ENCODE measurements at places on chromosomes 4 and X.

GRCh38 chrX:76148041-76148665, 24.7 kb upstream of the PBDC1 start:
- no peak for DNase-seq

- DNase-seq: peak; percentile 21
Measured at GRCh38 chr4:147843162-147843561, 111.3 kb downstream of the ARHGAP10 start.

- no peak for DNase-seq
Measured at GRCh38 chr4:41361794-41362526, 105.2 kb downstream of the UCHL1 start.

- no peak for DNase-seq
Measured at GRCh38 chrX:17984415-17984814, 123.3 kb upstream of the RAI2 start.

DNA sequence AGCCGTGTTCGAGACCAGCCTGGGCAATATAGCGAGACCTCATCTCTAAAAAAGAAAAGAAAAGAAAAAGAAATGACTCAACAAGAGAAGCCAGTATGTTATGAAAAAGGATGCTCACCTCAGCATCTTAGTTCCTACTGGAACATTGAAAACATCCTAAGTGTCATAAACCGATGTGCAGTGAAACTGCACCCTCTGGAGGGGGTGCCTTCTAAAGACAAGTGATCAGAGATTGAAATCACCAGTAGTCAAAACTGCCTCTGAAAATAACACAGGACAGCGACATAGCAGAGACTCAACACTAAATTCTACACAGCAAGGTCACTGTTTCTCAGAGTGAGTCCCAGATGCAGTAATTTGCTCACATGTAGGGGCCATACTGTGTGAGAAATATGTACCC, 28.0 kb upstream of the ATP6AP2 start:
- no peak for DNase-seq

GRCh38 chr4:96016634-96017299, 176.9 kb downstream of the PDHA2 start:
- no peak for DNase-seq

GRCh38 chr4:184784628-184785257, 41.0 kb downstream of the ACSL1 start:
- peak; percentile 78 for DNase-seq

- DNase-seq: no peak
Measured at GRCh38 chrX:13216139-13216538, 103.7 kb downstream of the ATXN3L start.

DNA sequence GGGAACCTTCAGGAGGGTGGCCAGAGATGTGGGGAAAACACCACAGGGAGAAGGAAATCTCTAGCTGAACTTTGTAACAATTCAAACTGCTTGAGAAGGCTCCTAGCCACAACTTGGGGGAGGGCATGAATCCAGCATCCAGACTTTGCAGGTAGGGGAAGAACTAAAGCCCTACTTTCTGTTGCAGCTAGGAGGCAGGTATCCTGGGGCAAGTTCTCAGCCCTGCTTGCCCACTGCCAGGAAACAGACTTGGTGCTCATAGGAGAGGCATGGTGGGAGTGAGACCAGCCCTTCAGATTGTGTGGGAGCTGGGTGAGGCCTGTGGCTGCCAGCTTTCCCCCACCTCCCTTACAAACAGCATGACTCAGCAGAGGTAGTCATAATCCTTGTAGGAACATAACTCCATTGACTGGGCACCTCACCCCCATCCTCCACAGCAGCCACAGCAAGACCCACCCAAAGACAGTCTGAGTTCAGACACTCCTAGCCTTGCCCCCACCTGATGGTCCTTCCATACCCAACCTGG, 209.5 kb upstream of the CPEB2 start:
- DNase-seq: no peak

- no peak for DNase-seq
Measured at GRCh38 chr4:38287101-38287851, 327.1 kb downstream of the PTTG2 start.

GRCh38 chr4:112147697-112148096, 2.4 kb downstream of the FAM241A start:
- DNase-seq: no peak

- no peak for DNase-seq
Measured at GRCh38 chrX:46647251-46647650, 73.7 kb downstream of the CHST7 start.

GRCh38 chr4:176340871-176341685, 21.3 kb downstream of the SPCS3 start:
- no peak for DNase-seq

GRCh38 chr4:105279314-105279713, 132.6 kb downstream of the TET2 start:
- DNase-seq: no peak

DNA sequence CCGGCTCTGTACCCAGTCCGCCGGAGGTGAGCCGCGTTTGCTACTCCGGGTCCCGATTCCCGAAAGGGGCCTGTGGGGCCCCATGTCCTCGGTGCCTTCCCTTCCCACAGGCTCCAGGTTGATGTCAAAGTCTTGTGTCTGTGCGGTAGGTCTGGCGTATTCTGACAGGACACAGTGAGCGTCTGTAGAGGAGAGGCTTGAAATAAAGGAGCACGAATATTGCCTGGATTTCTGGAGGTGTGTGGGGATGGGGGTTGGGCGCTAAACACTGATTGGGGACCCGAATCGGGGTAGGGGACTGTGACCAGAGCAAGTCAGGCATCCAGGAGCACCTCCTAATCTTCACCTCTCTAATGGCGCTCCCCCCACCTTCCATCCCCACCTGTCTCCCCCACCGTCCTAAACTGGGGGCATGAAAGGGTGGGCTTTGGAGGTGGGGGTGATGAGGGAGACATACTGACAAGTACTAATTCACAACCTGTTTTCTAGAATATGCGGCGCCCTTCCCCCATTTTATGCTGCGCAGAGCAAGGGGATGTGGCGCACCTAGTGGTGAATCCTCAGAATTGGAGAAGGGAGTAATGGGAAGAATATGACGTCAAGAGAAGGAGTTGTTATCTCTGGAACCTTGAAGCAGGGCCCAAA, 855 bp downstream of the GPRASP2 start:
- DNase-seq: no peak

DNA sequence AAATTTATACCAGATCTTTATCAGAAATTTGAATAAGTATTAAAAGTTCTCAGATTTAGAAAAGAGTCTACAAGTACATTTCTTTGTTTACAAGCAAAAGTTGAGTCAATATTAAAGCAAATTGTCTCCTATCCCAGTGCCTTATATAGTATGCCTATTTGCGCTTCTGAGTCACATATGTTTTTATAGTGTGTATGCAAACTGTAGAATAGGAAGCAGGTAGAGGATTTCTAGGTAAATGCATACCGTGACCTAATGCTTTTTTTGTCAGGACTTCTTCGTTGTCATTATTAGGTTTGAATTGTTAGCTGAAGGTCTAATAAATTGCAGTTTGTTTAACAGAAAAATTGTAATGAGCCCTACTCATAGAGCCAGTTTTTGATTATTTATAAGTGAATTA, 22.2 kb downstream of the CEP44 start:
- DNase-seq: no peak

DNA sequence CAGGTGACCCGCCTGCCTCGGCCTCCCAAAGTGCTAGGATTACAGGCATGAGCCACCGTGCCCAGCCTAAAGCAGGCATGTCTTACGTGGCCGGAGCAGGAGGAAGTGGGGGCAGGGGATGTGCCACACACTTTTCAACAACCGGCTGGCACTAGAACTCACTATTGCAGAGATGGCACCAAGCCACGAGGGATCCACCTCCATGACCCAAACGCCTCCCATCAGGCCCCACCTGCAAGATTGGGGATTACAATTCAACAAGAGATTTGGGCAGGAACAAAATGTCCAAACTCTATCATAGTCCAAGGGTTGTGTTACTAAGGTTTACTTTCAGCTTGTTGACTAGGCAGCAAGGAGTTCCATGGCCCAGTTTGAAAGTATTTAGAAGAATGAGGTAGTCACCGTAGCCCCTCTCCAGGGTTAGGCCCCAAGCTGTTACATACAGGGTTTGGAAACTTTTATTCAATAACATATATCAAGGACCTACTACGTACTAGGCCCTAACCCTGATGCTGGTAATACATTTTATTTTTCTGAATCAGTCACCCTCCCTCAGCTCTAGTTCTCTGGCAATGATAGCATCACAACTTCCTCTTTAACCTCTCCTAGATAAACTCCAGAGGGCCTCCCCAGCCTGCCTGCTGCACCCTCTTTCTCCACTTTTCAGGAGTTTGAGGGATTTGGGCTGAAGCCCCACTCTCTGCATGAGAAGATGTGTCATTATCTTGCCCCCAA, 18.0 kb upstream of the TBC1D14 start:
- no peak for DNase-seq

DNA sequence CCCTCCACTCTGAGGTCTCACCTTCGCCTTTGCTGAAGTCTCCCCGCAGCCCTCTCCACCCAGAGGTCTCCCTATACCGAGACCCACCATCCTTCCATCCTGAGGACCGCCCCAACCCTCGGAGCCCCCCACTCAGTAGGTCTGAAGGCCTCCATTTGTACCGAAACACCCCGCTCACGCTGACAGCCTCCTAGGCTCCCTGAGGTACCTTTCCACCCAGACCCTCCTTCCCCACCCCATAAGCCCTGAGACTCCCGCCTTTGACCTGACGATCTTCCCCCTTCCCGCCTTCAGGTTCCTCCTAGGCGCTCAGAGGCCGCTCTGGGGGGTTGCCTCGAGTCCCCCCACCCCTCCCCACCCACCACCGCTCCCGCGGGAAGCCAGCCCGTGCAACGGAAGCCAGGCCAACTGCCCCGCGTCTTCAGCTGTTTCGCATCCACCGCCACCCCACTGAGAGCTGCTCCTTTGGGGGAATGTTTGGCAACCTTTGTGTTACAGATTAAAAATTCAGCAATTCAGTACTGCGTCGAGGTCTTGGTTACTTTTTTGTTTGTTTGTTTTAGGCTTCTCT, 5.0 kb downstream of the SOD3 start:
- no peak for DNase-seq

DNA sequence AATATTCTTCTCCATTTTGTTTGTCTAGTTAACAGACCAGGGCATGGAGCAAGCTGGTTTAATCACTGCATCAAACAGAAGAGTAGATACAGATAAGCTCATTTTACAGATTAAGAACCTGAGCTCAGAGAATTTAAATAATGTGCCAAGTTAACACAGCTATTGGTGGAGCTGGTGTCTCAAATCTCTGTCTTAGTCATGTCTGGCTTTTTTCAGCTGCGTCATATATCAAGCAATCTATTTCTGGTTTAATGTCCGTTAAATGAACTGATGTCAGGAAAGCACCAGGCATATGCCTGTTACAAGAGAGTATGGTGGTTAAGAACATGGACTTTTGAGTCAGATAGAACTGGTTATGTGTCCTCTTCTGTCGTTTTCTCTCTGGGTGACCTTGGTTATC, 79.8 kb upstream of the ADGRA3 start:
- no peak for DNase-seq

GRCh38 chr4:15370296-15370695, 57.5 kb upstream of the C1QTNF7 start:
- DNase-seq: no peak

DNA sequence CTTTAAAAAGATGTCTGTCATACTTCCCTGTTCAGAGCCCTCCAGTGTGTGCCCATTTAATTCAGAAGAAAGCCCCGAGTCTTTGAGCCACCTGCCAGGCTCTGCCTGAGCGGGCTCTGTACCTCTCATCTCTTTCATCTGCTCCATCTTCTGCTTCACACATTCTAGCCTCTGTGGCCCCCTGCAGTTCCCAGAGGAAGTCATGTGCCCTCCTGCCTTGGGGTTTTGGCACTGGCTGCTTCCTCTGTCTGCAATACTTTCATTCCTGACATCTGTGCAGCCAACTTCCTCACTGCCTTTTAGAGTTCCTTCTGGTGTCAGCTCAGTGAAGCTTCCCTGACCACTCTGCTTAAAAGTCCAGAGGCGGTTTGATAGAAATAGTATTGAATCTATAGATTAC, 6.2 kb upstream of the STK32B start:
- peak; percentile 37 for DNase-seq

- no peak for DNase-seq
Measured at GRCh38 chrX:107715331-107716117, 60.1 kb downstream of the TSC22D3 start.

GRCh38 chrX:34918856-34919255, 23.7 kb upstream of the FAM47B start:
- no peak for DNase-seq

DNA sequence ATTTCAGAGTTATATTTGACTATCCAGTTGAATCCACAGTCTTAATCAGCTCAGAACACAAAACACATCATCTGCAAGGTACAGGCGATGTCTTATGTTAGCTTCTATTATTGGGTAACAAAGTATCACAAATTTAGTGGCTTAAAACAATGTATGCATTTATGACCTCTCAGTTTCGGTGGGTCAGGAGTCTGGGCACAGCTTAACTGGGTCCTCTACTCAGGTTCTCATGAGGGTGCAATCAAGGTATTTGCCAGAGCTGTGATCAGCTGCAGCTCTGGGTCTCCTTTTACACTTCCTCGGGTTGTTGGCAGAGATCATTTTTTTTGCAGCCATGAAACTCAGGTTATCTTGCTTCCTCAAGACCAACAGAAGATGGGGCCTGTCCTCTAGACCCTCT, 498.9 kb downstream of the IDS start:
- DNase-seq: no peak

- DNase-seq: no peak
Measured at GRCh38 chr4:14100349-14100748, 472.8 kb upstream of the BOD1L1 start.

DNA sequence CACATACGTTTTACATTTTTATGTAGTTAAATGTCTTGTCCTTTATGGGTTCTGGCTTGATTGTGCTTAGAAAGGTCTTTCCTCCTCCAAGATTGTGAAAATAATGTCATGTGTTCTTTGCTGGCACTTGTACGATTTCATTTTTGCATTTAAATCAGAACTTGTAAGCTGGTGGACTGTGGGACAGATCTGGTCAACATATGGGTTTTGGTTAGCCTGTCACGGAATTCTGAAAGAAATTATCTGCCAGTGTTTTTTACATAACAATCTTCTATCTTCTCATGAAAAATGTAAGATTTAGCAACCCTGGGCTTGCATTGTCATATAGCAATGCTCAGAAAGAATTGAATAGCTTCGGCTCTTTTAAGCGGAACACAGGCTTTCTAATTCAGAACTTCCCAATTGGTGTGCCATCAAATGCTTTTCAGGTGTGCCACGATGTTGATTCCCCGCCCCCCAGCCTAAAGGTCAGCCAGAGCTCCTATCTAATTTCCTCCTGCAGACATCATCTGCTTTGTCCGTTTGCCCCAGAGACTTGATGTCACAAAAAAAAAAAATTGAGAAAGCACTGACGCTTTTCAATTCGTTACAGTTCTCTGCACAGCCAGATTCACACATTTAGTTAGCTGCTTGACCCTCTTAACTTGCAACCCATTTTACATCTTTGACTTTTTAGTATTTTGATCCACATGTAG, 16.2 kb downstream of the AFF1 start:
- no peak for DNase-seq

- DNase-seq: no peak
Measured at GRCh38 chr4:108965016-108965415, 202.2 kb upstream of the ETNPPL start.

DNA sequence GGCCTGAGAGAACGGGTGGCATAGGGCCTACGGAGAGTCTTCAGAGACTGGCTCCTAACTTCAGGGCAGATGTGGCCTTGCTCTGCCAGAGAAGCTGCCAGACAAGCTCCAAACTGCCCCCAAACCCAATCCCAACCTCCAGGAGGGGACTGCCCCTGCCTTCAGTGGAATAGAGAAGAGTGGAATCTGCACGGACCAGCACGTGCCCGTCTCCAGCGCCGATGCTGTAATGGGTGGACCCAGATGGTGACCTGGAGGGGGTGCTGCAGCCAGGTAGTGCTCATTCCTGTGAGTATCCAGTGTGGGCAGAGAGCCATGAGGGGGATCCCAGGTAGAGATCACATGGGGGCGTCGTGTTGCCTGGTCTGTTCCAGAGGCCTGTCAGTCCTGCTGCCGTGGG, 73.2 kb upstream of the NKX1-1 start:
- no peak for DNase-seq

Data from DMS 273 treated with DMSO at 0.1 percent for 48 hours (cell line).